ENCODE measurements at places on chromosomes 5 and 9.

DNA sequence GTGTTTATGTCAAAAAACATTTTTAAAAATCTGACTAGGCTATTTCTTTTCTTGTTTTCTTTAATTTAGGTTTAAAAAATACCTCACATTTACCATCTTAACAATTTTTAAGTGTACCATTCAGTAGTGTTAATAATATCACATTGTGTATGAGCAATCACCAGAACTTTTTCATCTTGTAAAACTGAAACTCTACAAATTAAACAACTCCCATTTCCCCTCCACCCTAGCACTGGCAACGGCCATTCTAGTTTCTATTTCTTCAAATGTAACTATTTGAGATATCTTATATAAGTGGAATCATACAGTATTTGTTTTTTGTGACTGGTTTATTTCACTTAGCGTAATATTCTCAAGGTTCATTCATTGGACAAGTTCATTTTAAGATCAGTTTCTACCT is 27.7 kb downstream of the PLCXD3 start:
- DNase-seq, result peak; percentile 41

GRCh38 chr9:19057033-19057432 is 7.8 kb downstream of the RRAGA start:
- no peak for DNase-seq

DNA sequence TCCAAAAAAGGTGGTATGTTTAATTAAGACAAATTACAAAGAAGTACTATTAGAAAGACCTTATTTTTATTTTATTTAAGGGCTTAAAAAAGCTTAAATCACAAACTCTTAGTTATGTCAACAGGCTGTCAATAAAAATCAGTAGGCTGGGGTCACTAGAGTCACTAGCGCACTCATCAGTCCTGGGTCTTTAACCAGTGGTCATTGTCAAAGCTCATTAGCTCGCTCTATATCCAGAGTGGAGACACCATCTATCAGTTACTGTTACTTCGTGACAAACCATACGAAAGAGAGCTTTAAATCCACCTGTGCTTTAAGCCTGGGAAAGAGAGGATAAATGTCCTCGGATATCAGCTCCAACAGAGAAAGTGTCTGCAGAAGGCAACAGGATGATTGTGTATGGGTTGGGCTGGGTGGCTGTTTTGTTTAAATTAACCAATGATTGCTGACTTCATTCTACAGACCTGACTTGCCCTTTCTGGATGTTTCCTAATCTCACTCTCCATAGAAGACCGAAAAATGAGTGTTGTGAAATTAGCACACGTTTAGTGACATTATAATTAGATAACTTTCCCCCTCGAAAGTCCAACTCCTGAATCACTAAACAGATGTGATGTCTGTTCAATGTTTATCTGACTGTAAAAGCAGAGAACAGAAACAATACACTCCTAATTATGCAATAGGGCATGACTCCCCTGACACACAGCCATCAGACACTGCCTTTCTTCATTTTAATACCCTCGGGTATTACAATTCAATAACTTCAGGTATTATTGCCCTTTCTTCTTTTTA is 123.6 kb upstream of the TNPO1 start:
- DNase-seq, result no peak

DNA sequence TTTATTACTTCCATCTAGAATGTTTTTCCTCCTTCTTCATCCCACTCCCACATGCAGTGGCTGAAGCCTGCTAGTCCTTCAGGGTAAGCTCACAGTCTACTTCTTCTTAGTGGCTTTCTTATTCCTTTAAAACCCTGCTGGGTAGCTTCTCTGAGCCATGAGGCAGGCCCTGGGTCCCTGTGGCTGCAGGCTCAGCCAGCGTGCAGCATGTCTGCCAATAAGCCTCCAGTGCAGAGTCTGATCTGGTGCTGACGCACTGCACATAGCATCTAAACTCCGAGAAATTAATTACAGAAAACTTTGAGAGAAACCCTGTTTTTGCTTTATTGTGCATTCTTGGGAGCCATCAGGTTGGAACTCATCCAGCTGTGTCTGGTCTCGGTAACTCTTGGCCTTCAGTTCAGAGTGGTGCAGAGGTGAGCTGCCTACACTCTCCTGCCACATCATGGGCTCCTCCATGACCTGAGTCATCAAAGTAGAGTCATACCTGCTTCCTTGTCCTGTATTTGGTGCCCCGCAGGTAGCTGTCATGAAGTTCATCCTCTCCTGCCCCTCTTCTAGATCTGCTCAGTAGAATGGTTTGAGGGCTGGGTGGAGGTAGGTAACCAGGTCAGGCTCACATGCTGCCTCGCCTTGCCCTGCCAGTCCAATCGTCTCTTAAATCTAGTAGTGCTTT is 339.4 kb downstream of the KDM4C start:
- DNase-seq, result no peak

- no peak for DNase-seq
Measured at GRCh38 chr5:158899792-158900191, 199.9 kb downstream of the EBF1 start.

GRCh38 chr9:78707481-78707991 is 410.6 kb downstream of the PSAT1 start:
- DNase-seq, result no peak

DNA sequence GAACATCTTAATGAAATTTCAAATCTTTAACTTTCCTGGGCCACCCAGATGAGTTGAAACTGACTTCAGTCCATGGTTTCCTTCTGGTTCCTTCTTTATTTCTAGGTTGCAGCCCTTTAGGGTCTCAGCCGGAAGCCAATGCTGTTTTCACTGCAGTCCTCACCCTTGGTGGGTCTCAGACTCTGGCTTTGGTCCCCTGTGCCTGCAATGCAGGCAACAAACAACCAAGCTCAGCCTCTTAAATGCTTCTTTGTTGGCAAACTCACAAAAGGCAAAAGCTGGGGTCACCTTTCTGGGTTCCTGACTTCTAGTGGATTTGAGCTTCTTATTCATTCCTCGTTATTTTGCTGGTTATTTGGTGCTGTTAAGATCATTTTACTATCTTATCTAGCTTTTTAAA is 19.3 kb upstream of the APC start:
- no peak for DNase-seq

GRCh38 chr5:396531-396961 is 46.4 kb upstream of the EXOC3 start:
- no peak for DNase-seq

All from activated CD4-positive, alpha-beta T cell treated with anti-CD3 and anti-CD28 coated beads, Interleukin-2, amount 50 U/mL, for 16 hours (primary cell).